PC-3 (cell line): ENCODE measurements at places on chromosomes 3 and 15. TPM values are rescaled to one million over a fixed set of nuclear protein-coding genes. Genes with fewer than 3 reads are reported as not detected.

The PLSCR2 gene
- 0.86 TPM in 1 of 2 replicates, not detected in the other for total RNA-seq

The ADAMTS7 gene
- 4.2 and 5.2 TPM in 2 replicates for total RNA-seq

- H3K36me3 ChIP-seq, result no peaks in the 10 kb centered on the region
- DNase-seq, result no peak
- H3K4me3 ChIP-seq, result no peak overlapping the region
- H3K27ac ChIP-seq, result no peak overlapping the region
- no peaks in the 10 kb centered on the region for H3K27me3 ChIP-seq
- no peaks in the 10 kb centered on the region for H3K4me1 ChIP-seq
These were observed 23.6 kb upstream of the MYLK start for GRCh38 chr3:123907720-123908119.

GRCh38 chr15:57251308-57251707 is 125.0 kb upstream of the CGNL1 start:
- no peak overlapping the region for H3K4me3 ChIP-seq
- H3K36me3 ChIP-seq, result no peaks in the 10 kb centered on the region
- no peaks in the 10 kb centered on the region for H3K4me1 ChIP-seq
- no peaks in the 10 kb centered on the region for H3K27me3 ChIP-seq
- peak; percentile 3 for DNase-seq
- H3K27ac ChIP-seq, result no peak overlapping the region

DNA sequence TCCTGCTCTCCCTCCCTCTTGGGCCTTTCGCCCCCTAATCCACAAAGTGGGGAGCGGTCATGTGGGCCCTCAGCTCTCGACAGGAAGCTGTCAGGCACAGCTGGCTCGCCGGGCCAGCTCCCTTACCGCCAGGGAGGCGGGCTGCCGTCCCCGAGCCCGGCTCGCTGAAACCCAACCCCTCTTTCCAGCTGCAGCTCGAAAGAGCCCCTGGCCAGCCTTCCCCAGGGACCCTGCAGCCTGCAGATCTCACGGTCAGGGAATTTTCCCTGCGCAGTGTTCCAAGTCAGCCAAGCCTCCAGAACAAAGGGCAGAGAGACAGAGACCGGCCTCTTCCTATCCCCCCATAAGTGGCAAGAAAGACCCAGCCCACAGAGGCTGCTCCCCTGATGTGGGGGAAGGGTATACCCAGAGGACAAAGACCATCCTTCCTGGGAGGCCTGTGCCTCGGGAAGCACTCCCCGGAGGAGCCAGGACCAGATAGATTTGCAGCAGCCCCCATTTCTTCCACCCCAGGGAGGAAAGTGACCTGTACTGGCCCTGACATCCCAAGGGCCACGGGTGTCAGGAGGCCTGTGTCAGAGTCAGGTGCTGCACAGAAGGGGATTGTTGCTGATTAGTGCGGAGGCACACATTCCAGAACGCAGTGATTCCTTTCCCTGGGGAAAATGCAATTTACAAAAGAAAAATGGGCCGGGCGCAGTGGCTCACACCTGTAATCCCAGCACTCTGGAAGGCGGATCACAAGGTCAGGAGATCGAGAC is 32.6 kb downstream of the MAGEF1 start:
- H3K27me3 ChIP-seq, result no peaks in the 10 kb centered on the region
- no peak for DNase-seq
- H3K4me1 ChIP-seq, result no peaks in the 10 kb centered on the region
- no peak overlapping the region for H3K27ac ChIP-seq
- no peak overlapping the region for H3K4me3 ChIP-seq

DNA sequence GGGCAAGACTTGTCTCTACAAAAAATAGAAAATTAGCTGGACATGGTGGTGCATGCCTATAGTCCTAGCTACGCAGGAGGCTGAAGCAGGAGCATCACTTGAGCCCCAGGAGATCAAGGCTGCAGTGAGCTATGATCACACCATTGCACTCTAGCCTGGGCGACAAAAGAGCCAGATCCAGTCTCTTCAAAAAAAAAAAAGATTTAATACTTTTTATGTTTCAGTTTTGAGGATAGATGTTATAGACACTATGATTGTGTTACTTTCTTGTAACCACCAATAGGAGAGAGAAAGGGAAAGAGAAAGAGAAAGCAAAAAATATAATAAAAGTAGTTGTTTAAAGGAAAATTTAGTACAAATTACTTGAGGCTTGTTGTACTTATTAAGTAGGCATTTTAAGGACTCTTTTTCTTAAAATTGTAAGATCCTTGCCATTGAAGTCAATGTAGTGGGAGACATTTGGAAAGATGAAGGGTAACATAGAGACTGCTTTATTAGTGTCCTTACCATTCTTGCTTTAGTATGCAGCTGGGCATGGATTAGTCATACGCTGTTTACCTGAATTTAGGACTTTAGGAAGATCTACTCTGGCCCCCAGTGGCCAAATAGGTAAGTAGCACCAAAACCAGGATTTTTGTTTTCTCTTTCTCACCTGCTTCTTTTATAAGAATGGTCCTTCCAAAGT is 35.1 kb upstream of the ZDHHC23 start:
- DNase-seq, result peak; percentile 90
- H3K4me1 ChIP-seq, result 0 out of 2 replicates have a peak, but pooled peaks cover 4% of the 10 kb centered on the region
- no peak overlapping the region for H3K27ac ChIP-seq
- no peaks in the 10 kb centered on the region for H3K27me3 ChIP-seq

GRCh38 chr3:10876661-10877060 is 60.6 kb downstream of the SLC6A11 start:
- no peak for DNase-seq
- H3K27me3 ChIP-seq, result no peaks in the 10 kb centered on the region
- H3K4me3 ChIP-seq, result no peak overlapping the region
- no peaks in the 10 kb centered on the region; the same call in 1 of the 2 replicates for H3K36me3 ChIP-seq
- H3K27ac ChIP-seq, result no peak overlapping the region
- no peaks in the 10 kb centered on the region for H3K4me1 ChIP-seq

DNA sequence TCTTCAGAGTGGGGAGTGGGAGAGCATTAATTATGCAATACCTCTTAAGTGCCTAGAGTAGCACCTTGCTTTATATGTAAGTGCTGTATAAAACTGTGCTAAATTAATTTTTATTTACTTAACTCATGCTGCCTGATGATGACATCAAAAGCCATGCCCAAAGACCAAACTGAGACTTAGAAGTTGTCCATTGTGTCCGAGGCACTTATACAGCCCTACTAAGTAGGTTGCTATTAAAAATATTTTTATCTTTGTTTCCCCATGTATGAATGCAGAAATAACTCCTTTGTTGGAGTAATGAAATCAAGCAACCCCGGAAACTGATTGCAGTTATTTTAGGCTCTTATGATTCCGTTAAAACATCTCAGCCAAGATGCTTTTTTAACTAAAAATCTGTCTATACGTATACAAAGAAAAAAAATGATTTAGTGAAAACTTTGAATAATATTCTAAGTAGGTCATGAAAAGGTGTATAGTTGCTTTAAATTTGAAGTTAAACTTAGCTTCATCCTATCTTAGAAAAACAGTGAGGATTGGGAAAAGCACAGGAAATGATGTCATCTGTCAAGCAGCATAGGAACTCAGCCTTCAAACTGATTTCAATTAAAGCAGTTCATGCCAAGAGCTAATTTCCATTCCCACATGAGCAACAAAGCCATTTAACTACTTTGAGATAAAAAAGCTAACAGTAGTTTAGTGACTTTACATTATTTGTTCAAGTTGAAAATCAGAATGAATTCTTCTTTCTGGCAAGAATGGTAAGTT is 43.0 kb downstream of the FBN1 start:
- H3K27ac ChIP-seq, result no peak overlapping the region
- peak; percentile 4 for DNase-seq
- no peaks in the 10 kb centered on the region for H3K27me3 ChIP-seq
- no peak overlapping the region for H3K4me3 ChIP-seq

DNA sequence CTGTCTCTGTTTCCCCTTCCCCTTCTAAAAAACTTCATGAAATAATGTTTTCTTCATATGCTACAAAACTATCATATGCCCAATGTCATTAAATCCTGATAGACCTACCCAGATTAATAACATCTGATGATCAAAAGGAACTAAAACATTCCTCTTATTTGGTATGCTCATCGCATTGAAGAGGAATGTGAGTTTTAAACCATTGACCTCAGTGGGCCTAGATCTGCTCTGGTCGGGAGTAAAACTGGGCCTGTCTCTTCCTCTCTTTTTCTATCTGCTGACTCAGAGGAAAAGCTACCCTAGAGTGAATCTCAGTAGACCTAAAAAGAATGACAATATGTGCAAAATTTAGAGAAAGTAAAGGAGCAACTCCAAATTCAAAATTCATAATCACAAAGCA is 275.8 kb downstream of the SATB1 start:
- H3K4me1 ChIP-seq, result peaks cover 13% of the 10 kb centered on the region
- H3K27me3 ChIP-seq, result no peaks in the 10 kb centered on the region
- no peak overlapping the region for H3K27ac ChIP-seq
- H3K4me3 ChIP-seq, result no peak overlapping the region

- H3K27ac ChIP-seq, result peak within 1 kb of the TSS; percentile 13; the same call in 1 of the 2 replicates
- peaks cover 35% of the 10 kb centered on the region for H3K4me1 ChIP-seq
- peak; percentile 53 for DNase-seq
- H3K4me3 ChIP-seq, result peak within 1 kb of the TSS; percentile 74
- H3K27me3 ChIP-seq, result no peaks in the 10 kb centered on the region
These were observed at the start of gene FAM174B for GRCh38 chr15:92655178-92655995. FAM174B (minus strand) TSS chr15:92655775.

DNA sequence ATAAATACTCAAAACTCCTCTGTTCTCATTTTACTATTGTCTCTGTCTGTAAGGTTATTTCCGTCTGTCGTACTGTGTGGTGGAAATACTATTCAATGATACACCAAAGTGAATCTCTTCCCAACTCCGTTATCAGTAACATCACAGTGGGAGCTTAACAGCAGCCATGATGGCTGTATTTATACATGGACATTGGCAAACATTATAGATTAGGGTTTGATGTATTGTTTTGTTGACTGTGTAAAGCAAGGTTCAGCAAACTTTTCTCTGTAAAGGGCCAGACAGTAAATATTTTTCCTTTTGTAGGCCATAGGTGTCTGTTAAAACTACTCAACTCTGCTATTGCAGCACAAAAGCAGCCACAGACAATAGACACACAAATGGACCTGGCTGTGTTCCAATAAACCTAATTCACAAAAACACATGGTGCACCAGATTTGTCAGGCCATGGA is 23.2 kb downstream of the LIPC start:
- no peaks in the 10 kb centered on the region for H3K36me3 ChIP-seq
- H3K4me1 ChIP-seq, result peaks cover 45% of the 10 kb centered on the region
- H3K27ac ChIP-seq, result no peak overlapping the region
- no peaks in the 10 kb centered on the region for H3K27me3 ChIP-seq

DNA sequence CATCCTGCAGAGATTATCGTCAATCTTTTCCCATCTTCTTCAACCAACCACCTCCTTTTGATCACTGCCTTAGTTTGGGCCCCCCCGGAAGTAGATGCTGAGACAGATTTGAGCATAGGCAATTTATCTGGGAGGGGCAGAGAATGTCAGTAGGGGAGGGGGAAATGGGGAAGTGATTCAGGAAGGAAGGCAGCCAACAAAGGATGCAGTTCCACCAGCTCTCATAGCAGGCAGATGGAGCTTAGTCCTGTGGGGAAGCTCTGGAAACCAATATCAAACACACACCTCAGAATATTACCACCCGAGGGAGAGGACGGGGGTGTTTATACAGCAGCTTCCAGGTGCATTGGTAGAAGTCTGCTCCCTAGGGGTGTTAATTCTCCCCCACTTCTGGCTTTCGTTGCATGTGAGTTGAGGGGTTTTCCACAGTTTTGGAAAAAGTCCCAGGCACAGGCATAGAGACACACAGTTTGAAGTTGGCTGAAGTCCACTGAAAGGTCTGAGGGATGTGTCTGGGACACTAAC is 91.5 kb upstream of the TNFAIP8L3 start:
- no peak overlapping the region for H3K4me3 ChIP-seq

The ANKRD34C gene
- total RNA-seq, result not detected in 2 replicates

The SCAANT1 gene
- total RNA-seq, result not detected in 2 replicates

GRCh38 chr3:129195731-129196256 is 12.1 kb upstream of the CNBP start:
- no peaks in the 10 kb centered on the region for H3K27me3 ChIP-seq
- peak overlapping the region; percentile 45 for H3K4me3 ChIP-seq
- peaks cover 24% of the 10 kb centered on the region for H3K4me1 ChIP-seq

The SLC51B gene
- not detected in 2 replicates for total RNA-seq

GRCh38 chr3:63945558-63946096 is 33.4 kb upstream of the SCAANT1 start:
- no peaks in the 10 kb centered on the region for H3K36me3 ChIP-seq
- H3K4me1 ChIP-seq, result peaks cover 6% of the 10 kb centered on the region
- no peak overlapping the region for H3K4me3 ChIP-seq
- no peaks in the 10 kb centered on the region for H3K27me3 ChIP-seq
- no peak for DNase-seq

DNA sequence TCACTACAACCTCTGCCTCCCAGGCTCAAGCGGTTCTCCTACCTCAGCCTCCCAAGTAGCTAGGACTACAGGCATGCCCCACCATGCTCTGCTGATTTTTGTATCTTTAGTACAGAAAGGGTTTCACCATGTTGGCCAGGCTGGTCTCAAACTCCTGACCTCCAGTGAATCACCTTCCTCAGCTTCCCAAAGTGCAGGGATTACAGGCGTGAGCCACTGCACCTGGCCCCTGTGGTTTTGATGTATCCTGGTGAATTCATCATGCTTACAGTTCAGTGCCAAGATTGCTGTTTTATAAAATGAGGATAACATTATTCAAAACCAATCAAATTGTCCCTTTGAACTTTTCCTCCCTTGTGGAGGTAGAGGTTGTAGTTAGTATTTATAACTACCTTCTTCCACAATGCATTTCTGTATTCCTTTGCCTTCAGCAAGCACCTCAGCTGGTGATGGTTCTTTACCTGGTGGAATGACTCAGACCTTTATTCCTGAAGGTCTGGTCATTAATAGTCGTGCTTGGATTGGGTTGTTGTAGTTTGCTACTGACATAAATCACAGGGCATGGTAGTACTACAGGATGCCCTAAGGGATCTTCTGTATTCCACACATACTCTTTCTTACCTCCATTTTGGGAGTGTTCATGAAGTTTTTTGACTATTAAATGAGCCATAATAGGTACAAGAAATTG is 76.9 kb downstream of the UBP1 start:
- DNase-seq, result peak; percentile 85
- no peaks in the 10 kb centered on the region for H3K36me3 ChIP-seq
- H3K4me1 ChIP-seq, result peaks cover 54% of the 10 kb centered on the region
- H3K27ac ChIP-seq, result peak overlapping the region; percentile 39
- no peaks in the 10 kb centered on the region for H3K27me3 ChIP-seq

DNA sequence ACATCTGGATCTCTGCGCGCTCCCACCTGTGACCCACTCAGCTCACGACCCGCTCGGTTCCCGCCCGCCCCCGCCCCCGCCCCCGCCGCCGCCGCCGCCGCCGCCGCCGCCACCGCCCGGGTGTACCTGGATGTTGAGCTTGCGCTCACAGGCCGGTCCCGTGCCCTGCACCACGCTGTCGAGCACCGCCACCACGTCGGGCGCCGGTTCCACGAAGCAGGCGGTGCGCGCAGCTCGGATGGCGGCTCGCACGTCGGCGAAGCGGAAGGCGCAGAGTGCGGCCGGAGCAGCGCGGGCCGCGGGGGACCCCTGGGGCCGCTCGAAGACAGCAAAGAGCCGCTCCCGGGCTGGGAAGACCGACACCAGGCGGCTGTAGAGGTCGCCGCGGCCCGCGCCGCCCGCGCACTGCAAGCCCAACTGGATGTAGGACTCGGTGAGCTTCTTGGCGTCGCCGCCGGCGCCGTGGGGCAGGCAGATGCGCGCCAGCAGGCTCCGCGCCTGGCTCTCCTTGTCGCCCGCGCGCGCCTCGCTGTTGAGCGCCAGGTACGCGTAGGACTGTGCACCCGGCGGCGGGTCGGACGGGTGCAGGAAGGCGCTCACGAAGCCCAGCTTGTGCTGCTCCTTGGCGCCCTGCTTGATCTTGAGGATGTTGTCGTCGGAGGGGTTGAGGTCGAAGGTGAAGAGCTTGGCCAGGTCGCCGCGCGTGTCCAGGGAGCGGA is 1.1 kb downstream of the PLXND1 start:
- no peaks in the 10 kb centered on the region for H3K36me3 ChIP-seq
- H3K4me1 ChIP-seq, result peaks cover 9% of the 10 kb centered on the region; the same call in 1 of the 2 replicates
- H3K27ac ChIP-seq, result no peak overlapping the region

The TMEM266 gene
- total RNA-seq, result not detected in 2 replicates

The ACOX2 gene
- total RNA-seq, result 9.8 and 10.8 TPM in 2 replicates
